ENCODE measurements at places on chromosomes 3 and 15.
A peak's percentile ranks its signal among the peaks of the same experiment; 100 is the strongest.

GRCh38 chr15:67195305-67195704 lies 59.2 kb downstream of the AAGAB start:
- no peak for DNase-seq

DNA sequence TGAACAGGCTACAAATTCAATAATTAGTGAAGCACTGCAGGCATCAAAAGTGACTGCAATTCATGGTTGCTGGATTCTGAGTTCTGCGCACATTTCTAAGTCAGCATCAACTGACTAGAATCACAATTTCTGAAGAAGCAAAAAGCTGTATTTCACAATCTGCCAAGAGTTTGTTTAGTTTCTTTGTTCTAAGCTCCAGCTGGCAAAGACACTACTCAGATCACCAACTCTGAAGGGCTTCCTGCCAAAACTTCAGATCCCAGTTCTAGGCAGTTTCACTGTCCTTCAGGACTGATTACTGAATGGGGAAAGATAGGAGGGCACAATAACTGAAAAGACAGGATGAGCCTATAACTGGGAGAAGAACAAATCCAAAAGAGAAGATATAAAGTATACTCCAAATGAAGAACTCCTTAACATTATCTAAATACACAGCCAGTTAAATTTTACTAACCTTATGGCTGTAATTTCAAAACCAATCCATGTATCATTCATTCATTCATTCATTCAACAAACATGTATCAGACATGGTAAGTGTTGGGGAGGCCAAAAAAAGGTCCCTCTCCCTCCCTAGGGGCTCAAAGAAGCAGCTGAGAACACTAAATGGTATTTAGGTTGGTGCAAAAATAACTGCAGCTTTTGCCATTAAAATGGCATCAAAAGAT lies 17.1 kb downstream of the TJP1 start:
- DNase-seq = peak; percentile 78

GRCh38 chr3:14441240-14441919 lies 39.0 kb downstream of the SLC6A6 start:
- no peak for DNase-seq

GRCh38 chr3:37987315-37987697 lies 3.3 kb upstream of the VILL start:
- DNase-seq = no peak

DNA sequence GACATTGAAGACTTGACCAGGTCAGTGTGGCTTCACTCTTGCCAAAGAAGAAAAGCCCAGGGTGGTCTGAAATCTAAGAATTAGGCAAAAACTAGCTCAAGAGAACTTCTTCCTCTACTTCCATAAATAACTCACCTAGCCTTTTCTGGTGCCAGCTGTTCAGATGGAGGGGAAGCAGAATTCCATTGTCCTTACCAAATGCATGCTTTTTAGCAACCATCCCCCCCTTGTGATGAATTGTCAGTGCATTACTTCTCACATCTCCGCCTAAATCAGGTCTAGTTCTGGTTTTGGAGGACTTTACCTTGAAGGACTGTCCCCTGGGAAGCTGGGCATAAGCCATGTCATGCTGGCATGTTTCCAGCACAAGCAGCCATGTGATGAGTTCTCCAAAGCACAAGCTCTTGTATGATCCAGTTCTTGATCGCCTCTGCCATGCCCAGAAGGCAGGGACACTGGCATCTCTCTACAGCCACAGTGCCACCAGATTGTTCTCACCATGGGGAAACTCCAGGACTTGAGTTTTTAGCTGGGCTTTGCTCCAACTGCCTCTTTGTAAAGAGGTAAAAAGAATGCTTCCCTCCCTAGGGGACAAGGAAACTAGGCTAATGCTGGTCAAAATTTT lies 96.4 kb upstream of the IL12A start:
- DNase-seq = no peak

GRCh38 chr3:167876620-167877281 lies 141.2 kb downstream of the SERPINI1 start:
- peak; percentile 51 for DNase-seq

DNA sequence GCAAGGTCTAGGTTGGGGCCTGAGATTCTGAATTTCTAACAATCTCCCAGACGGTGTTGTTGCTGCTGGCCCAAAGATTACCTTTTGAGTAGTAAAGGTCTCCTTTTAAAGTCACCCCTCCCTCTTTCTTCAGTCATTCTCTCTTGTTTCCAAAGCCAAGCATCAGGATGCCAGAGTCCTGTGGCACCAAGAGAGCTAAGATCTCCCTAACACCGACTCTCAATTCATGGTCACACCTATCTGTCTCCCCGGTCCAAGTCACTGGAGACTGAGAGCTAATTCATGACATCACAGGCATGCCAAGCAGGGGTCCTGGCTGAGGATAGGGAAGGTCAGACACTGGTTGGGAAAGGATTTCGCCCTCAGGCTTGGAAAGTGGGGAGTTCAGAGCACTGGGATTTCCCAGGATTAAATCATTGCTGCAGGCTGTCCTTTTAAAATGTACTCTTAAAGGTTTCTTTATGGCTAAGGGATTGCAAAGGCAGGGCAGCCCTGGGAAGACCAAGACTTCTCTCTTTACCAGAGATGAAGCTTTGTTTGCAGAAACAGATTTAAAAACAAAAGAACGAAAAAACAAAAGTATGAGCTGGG lies 7.3 kb downstream of the SHOX2 start:
- DNase-seq = no peak

DNA sequence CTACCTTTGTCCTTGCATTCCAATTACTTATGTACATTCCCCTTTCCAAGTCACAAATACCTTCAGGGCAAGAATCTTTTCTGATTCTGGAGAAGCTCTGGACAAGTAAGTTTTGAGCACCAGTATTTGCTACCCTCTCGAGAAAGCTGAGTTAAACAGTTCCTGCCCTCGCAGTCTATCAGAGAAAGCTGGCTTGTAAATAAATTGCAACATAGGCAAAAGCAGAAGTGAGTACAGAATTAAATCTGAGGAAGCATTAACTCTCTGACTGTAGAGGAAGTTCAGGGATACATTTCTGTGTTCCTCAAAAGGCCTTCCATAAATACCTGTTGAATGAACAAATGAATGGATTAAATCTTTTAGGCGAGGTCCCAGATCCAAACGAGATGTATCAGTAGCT lies 1.2 kb downstream of the OSBPL11 start:
- no peak for DNase-seq

- no peak for DNase-seq
Measured at GRCh38 chr3:193598202-193598601, 5.2 kb downstream of the OPA1 start.

DNA sequence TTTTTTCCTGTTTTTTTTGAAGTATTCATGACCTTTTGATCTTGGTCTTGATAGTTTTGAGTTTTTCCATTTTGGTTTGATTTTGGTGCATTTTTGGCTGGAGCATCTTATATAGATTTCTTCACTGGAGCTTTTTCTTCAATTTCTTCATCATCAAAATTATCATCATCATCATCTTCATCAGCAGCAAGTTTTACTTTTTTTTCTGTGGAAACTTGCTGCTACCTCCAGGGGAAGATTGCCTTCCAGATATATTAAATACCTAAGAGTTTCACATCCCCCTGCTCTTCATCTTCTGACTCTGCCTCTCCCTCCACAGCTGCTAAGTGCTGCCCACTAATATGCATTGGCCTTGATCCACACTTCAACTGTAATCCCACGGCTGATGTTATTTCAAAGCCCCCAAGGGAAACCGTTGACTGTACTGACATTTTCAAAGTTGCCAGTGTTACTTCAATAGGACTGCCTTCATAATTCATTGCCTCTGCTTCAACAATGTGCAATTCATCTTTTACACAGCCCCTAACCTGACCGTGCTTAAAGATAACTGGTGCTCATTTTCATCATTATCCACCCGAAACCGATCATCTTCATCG lies 151.7 kb downstream of the NR1D2 start:
- no peak for DNase-seq

DNA sequence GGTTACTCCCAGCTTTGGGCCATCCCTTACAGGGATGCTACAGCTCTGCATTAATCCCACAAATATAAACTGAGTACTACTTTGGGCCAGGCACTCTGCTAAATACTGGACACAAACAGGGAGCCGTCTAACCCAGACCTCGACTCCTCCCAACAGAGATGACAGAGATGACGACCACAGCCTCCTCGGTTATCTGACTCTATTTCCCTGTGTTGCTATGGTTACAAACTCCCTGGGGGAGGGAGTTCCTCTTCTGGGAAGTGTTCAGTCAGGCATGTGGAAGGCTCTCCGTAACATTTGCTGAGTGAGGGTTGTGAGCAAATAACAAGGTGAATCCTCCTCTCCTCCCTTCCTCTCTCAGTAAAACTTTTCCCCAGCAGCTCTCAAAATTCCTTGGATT lies 6.7 kb upstream of the CMTM7 start:
- DNase-seq = no peak
